Jurkat, Clone E6-1 (cell line): ENCODE measurements at places on chromosomes 6 and 20.

DNA sequence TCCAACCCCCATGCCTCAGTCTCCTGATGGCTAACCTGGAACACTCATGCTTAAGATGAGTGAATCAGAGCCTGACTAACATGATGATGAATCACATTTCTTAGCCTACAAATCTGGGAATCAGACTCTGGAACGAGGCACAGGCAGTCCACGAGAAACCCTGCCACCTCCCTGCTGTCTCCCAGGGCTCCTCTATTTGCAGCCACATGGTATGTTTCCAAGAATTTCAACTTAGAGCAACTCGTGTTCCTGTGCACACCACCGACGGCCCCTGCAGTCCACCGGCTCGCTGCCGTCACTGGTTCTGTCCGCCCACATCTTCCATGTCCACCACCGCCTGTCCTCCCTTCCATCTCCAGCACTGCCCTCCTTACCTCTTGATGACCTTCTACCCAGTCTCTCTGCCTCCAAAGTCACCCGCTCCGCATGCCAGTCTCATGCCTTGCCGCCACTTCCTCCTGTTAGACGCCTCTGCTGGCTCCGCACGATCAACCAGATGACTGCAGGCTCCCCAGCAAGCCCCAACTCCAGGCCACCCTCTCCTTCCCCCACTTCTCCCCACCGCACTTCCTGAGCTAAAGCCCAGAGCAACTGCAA, 87.6 kb downstream of the AGPAT4 start:
- no peak for DNase-seq

DNA sequence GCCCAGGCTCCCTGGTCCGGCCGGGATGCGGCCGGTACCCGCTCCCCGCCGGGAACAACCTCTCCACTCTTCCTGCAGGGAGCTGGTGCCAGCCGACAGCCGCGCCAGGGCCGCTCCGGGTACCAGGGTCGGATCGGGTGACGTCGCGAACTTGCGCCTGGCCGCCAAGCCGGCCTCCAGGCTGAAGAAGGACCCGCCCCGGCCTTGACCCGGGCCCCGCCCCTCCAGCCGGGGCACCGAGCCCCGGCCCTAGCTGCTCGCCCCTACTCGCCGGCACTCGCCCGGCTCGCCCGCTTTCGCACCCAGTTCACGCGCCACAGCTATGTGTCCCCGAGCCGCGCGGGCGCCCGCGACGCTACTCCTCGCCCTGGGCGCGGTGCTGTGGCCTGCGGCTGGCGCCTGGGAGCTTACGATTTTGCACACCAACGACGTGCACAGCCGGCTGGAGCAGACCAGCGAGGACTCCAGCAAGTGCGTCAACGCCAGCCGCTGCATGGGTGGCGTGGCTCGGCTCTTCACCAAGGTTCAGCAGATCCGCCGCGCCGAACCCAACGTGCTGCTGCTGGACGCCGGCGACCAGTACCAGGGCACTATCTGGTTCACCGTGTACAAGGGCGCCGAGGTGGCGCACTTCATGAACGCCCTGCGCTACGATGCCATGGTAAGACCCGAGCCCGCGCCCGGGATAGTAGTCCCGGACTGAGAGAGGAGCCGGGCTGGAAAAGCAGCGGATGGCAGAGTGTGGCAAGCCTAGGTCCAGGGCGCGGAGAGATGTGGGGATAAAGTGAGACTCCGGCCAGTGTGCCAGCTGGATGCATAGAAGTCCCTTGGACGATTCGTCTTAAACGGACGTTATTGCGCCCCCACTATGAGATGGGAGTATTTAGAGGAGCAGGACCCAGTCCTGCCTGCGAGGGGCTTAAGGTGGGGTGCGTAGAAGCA, at the start of gene NT5E:
Gene NT5E, plus strand, starts transcription at position 266 of the 942 bp plus-strand sequence. Its CDS starts 57 bp downstream, at position 323.
- DNase-seq, result no peak

- DNase-seq, result no peak
Observed at GRCh38 chr6:69072796-69073195, 437.7 kb downstream of the ADGRB3 start.

GRCh38 chr6:98514796-98515195, 319.6 kb upstream of the POU3F2 start:
- DNase-seq, result no peak

DNA sequence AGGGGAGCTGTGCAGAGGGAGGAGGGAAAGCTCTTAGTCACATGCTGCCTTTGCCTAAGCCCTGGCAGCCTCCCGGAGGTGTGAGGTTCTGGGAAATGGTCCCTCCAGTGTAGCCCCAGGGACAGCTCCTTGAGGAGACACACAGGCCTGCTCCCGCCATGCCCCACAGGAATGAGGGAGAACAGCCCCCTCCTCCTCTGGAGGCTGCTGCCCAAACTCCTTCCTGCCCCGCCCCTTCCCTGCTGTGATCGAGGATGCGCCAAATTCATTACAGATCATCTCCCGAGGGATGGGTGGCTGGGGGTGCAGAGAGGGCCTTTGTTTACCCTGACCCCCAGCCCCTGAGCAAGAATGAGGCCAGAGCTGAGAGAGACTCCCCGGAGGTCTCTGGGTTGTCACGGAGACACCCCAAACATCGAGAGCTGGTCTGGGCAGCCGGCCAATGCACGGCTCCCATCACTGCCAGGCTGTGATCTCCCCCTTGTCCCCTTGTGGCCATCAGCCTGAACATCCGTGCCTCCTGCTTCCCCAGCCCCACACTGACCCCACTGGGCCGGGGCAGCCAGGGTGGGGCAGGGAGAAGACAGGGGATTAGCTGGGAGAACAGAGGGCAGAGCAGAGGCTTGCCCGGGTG, 8.4 kb downstream of the CYP21A2 start:
- no peak for DNase-seq

- no peak for DNase-seq
Observed at GRCh38 chr20:38450412-38450975, 15.4 kb upstream of the SNHG17 start.

- DNase-seq, result no peak
Observed at GRCh38 chr6:42403421-42403820, 48.3 kb downstream of the TRERF1 start.

DNA sequence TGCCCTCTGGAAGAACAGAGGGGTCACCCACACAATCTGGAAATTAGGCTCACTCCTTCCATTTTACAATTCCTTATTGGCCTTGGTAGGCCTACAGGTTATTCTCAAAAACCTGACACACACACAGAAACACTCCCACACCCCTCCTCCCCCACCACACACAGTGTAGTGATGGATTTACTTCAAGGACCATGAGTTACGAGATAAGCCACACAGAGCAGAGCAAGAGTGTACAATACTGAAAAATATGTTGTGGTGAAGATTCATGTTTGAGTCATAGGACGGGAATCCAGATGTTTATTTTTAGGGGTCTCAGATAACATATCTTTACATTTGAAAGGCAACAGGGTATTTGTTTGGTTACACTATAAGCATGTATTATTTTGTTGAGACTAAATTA, 291.9 kb downstream of the PLCB1 start:
- DNase-seq, result no peak

DNA sequence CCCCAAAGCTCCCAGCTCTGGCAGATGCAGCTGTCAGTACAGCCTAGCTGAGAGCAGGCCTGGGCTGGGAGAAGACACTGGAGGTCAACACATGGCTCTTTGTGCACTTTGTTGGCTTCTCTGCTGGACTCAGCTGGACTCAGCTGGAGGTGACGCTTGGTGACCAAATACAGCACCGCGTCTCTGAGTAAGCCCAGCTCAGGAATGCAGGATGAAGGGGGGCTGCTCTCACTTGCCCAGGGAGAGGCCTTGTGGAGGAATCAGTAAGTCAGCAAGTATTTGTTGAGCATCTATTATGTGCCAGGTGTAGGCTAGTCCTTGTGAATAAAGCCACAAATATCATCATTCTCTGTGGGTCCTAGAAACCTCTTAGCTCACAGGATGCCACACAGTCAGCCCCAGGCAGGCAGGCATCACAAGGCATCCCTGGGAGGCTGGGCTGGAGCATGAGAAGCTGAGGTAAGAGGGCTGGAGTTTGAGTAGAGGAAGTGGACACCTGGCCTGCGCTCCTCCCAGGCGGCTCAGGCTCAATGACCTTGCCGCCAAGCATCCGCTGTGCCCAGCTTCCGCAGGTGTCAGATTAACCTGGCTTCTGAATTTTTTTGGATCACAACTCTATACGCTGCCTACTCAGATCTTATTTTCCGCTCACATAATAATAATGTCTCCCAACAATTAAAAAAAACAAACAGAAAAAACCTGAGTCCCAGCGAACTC, 95.4 kb downstream of the TMEM170B start:
- no peak for DNase-seq

DNA sequence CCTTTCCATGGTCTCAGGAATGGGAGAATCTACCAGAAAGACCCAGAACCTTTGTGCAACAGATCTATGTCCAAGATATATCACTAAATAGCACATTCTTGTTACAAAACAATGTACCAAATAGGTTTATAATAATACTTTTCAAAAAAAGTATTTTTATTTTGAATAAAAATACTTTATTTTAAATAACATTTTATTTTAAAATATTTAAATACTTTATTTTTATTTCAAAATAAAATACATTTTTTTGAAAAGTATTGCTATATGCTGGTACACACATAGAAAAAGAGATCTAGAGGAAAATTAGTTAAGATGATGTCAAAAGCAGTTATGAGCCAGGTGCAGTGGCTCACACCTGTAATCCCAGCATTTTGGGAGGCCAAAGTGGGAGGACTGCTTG, 16.8 kb upstream of the RALY start:
- DNase-seq, result no peak

DNA sequence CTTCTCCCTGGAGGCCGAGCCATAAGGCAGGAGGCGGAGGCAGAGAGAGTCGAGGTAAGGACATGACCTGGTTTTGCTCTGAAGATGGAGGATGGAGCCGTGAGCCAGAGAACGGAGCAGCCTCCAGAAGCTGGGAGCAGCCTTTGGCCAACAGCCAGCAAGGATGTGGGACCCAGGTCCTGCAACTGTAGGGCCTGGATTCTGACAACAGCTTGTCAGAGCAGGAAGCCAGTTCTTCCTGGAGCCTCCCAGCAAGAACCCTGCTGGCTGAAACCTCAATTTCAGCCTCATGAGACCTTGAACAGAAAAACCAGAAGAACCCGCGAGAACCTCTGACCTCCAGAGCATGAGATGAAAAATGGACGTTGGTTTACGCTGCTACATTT, 13.4 kb upstream of the MRGBP start:
- DNase-seq, result no peak

- no peak for DNase-seq
Observed at GRCh38 chr6:98931696-98932095, 16.1 kb downstream of the FBXL4 start.

DNA sequence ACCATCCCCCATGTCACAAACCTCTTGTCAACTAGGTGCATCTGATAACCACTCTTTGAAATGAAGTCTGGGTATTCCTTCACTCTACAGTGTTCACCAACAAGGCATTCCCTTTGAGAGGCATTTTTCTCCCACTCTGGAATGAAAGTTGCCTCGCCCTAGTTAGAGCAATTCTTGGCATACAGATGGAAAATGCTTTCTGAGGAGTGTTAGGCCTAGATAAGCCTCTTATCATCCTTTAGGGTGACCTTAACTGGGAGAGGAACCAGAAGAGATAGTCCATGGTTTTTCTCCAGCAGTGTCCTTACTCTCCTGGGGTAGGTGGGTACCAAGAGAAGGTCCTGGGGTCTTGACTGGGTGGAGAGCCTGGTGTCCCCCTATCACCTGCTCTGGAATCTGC, 14.8 kb downstream of the CLIC5 start:
- DNase-seq, result no peak

DNA sequence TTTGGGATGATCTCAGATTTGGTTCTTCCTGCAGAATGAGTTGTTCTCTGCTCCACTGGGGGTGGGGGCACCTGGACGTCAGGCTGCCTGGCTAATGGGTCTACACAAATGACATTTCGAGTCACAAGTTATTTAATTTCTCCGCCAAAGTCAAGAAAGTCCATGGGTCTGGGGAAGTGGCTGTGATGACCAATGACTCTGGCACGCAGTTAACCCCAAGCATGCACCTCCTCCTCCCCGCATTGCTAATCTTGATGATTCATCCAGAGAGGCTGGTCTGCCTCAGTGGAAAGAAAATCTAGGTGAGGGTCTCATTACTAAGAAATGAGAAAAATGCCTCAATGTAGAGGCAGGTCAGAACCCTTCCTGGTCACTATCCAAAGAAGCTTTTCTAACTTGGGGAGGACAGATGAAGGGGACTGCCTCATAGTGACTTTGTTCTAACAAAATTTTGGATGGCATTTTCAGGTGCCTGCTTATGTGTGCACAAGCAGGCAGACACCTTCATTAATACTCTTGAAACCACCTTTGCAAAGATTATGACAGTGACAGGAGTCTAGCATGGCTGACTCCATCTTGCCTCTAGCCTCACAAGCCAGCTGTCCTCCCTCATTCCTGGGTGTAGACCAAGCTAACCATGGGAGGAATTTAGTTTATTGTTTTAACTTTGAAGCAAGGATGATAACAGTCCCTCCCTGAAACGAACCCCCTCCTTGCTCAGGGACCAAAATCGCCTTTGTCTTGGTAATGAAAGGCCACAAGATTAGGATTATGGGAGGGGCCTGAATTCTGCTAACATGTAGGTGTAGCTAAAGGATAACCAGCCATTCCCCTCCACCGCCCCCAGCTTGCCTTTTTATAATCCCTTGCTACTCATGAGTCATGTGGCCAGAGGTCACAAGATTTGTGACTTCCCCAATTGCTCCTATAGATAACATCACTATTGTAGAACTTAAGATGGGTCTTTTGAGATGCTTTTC, 98.6 kb upstream of the MRPS10 start:
- DNase-seq, result no peak

DNA sequence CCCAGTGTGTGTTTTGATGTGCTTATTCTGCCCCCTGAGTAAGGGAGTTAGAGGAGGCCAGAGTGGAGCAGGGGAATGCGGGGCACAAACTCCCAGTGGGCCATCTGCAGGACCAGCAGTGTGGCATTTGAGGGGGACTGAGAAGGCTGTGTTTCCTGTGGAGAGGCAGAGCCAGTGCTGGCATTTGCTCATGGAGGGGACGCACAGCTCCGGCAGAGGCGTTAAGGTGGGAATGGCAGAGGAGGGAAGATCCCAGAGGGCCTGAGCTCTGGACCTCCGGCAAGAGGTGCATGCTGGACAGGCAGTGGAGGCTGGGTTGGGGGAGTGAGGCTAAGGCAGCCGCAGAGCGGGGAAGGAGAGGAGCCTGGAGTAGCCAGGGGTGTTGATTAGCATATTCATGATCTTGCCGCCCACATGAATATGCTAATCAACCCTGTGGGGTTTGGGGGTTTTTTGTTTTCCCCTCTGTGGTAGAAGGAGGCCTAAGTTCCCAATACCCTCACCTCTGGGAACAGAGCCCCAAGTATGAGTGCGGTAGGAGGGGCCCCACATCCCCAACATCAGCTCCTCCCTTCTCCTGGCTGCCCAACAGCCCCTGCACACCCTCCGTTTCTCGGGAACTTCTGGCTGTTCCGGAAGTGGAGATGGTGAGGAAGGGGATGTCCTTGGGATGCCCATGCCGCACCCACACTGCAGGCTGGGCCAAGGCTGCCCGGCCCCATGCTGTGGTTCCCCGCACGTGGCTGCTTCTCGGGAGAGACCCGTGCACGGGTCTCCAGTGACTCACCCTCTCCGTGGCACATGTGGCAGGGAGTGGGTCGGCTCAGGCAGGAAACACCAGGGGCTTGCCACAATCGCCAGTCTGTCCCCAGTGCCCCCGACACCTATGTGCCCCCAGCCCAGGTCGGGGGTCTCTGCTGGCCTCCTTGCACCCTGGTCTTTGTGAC, 33.8 kb downstream of the DLGAP4 start:
- no peak for DNase-seq

GRCh38 chr6:97053643-97054411, 129.3 kb downstream of the KLHL32 start:
- no peak for DNase-seq
